Activated CD4-positive, alpha-beta T cell treated with anti-CD3 and anti-CD28 coated beads, Interleukin-2, amount 10 ng/mL, durations not matched to agents 7 days and 5 days (primary cell): ENCODE measurements at places on chromosomes 2 and 18. TPM values are rescaled to one million over a fixed set of nuclear protein-coding genes. Genes with fewer than 3 reads are reported as not detected.

The ZNF396 gene
- 0.77 TPM for total RNA-seq

- H3K4me3 ChIP-seq = no peak overlapping the region
- H3K36me3 ChIP-seq = no peaks in the 10 kb centered on the region
- H3K27me3 ChIP-seq = peaks cover 8% of the 10 kb centered on the region
- no peak overlapping the region for H3K27ac ChIP-seq
- DNase-seq = no peak
Observed at GRCh38 chr2:109171444-109172334, 42.7 kb downstream of the SH3RF3 start.

The MOB4 gene
- total RNA-seq = 18.9 TPM

The HNMT gene
- not detected for total RNA-seq

The SERPINB12 gene
- total RNA-seq = not detected
